Inflammatory macrophage treated with lipopolysaccharide for 1 hour (primary cell): ENCODE measurements at places on chromosomes 2 and 18.

DNA sequence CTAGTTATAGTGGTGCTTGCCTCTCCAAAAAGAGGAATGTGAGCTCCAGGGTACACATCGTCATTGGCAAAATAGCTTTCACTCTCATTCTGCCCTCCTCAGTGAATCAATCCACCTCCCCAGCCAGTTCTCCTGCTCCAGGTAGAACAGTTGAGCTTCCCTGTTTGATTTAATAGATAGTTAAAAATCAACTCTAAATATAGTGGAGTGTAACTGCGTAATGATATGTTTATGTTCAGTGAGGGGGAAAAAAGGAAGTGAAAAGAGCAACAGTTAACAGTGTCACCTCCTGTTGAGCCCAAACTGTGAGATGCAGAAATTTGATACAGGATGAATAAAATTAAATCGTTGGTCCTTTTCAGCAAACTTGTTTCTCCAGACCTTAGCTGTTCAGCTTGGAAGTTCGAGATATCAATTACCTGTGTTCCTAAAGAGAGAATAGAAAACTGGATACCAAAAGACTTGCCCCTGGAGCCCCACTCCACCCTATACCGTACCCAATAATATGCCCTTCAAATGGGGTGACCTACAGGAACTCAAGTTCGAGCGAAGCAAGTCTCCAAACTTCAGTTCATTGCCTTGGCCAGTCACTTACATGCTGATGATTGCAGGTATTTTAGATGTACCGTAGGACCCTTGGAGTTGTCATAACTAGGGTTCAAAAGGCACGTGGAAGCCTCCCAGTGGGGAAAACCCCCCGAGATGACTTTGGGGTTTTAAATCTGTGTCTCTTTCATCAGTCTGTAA, 708.4 kb downstream of the RNF144A start:
- DNase-seq, result no peak

GRCh38 chr18:30915336-30915988, 127.1 kb downstream of the DSC3 start:
- no peak for DNase-seq

DNA sequence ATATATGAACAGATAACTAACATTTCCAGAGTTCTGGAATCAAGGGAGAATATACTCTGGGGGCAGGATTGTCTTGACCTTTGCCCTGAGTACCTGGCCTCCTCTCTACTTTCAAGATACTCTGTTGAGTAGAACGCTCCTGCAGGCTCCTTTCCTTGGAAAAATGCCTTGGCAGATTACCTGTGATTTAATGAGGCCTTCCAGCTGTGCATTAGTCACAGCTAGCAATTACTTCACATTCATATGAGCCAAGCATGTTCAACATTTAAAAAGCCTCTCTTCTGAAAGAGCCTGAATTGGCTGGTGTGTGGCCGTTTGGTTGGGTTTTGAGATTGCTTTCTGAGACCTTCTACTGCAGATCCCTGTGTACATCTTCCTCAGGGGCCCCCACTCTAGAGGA, 142.2 kb downstream of the PLCL1 start:
- no peak for DNase-seq

DNA sequence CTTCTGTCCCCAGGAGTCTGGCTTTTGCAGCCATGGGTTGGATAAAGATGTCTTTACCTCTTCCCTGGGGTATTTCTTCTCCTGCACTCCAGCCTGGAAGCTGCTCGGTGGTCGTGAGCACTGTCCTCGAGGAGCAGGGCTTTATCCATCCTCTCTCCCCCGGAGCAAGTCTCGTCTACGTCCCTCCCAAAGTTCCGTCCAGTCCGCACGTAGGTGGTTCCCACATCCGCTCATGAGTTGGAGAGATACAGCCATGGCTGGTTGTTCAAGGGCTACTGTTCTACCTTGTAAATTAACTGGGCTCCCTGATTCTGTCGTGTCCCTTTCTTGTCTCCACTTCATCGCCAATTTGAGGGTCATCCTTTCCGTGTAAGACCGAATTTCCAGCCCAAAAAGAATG, 47.1 kb downstream of the TRAPPC12 start:
- no peak for DNase-seq

- no peak for DNase-seq
Measured at GRCh38 chr18:62389761-62390481, 64.8 kb downstream of the TNFRSF11A start.

GRCh38 chr2:189178726-189179569, 613 bp downstream of the COL5A2 start:
- no peak for DNase-seq

DNA sequence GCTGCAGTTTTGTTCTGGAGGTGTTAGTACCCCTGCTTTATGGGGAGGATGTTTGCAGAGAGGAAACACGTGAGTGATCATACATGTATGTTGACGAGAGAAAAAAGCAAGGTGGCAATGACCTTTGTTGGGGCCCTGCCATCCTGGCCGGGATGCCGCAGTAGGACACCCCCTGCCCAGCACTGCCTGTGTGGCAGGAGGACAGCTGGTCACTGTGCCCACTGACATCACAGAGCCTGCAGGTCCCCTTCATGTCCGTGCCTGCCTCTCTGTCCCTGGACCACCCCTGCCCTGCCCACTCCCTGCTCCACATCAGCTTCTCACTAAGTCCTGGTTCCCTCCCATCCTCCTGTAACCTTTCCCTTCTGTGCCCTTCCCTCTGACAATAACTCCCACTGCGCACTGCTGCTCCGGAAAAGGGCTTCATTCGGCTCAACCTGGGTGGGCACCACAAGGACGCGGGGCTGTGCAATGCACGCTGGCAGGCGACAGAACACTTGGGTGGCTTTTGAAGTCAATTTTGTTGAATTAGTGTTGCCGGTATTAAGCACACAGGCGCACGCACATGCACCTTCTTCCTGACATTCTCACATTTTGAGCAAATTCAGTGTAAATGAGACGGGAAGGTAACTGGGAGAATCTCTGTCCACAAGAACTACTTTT, 51.5 kb upstream of the TWIST2 start:
- DNase-seq, result no peak

DNA sequence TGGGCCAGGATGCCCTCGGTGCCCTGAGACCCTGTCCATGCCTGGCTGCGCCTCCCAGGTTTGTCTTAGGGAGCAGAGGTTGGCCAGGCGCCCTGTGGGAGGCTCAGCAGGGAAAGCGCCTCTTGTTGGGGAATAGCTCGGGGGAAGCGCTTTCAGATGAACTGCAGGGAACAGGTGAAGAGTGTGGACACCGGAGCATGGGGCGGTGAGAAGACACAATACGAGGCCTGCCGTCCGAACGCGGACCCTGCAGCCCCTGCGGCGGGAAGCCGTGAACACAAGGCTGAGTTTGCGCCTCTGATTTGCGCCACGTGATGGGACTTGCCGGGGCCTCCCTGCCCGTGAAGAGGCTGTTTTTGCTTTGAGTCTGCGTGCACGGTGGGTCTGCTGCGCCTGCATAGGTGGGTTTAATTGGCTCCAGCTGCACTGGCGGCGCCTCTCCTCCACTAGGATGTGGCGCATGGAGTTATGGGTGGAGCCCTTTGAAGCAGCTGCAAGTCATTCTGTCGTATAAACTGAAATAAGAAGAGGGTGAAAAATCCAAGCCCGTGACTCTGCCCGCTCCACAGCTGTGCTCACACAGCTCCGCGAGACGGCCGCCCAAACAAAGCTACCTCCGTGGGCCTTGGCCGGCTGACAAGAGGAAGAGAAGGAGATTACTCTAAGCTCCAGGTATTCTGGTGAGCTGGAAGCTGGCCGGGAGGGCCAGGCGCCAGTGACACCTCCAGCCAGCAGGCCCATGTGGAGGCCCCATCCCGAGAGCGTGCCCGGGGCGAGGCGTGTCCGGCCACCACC, 103.5 kb upstream of the CTDP1 start:
- no peak for DNase-seq

GRCh38 chr18:28041366-28041765, 135.6 kb downstream of the CDH2 start:
- no peak for DNase-seq

DNA sequence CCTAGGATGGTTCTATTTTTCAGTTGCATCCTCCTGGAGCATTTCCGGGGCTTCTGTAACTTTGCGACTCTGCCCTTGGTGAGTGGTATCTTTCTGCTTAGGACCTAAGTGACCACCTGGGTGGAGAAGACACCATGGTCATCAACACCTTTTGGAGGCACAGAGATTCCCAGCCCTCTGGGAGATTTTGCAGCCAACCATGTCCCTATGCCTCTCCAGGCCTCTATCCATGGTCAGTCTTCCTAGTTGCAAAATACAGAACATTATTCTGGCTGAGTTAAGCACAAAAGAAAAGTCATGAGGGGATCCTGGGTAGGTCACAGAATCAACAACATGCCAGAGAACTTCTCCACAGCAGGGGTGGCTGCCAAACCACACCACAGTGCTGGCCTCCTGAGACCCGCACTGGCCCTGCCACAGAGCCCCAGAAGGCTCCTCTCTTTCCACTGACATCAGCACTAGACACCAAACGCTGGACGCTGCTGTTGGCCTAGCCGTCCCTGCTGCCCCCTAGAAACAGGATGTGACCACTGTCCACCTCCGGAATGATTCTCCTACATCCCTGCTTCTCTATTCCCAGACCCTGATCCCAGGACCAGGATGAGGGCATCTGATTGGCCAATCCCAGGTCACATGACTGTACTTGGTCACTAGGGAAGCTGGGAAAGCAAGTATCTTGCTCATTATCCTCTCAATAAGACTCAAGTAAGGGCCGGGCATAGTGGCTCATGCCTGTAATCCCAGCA, 47.7 kb downstream of the SMAD7 start:
- no peak for DNase-seq

GRCh38 chr2:178056345-178056744, 16.2 kb downstream of the PDE11A start:
- no peak for DNase-seq
